ENCODE measurements at places on chromosomes 7 and 10. TPM values are rescaled to one million over a fixed set of nuclear protein-coding genes. Genes with fewer than 3 reads are reported as not detected.

The PPP1R3A gene
- total RNA-seq, result not detected

The SPDYE6 gene
- total RNA-seq, result 0.13 TPM

The LRRTM3 gene
- total RNA-seq, result not detected

The PLPP4 gene
- not detected for total RNA-seq

The TUBAL3 gene
- not detected for total RNA-seq

The CAMK2B gene
- total RNA-seq, result not detected

The CRTAC1 gene
- total RNA-seq, result not detected

The TMEM273 gene
- 100 TPM for total RNA-seq

The SGCE gene
- 0.93 TPM for total RNA-seq

The SDK1 gene
- 0.03 TPM for total RNA-seq
